Non-pigmented ciliary epithelial cell (primary cell): ENCODE measurements at places on chromosomes 13 and 19.

GRCh38 chr13:45016792-45017425 is 27.6 kb downstream of the GPALPP1 start:
- no peak for DNase-seq

- DNase-seq = no peak
Measured at GRCh38 chr13:77480066-77480465, 55.4 kb upstream of the SCEL start.

DNA sequence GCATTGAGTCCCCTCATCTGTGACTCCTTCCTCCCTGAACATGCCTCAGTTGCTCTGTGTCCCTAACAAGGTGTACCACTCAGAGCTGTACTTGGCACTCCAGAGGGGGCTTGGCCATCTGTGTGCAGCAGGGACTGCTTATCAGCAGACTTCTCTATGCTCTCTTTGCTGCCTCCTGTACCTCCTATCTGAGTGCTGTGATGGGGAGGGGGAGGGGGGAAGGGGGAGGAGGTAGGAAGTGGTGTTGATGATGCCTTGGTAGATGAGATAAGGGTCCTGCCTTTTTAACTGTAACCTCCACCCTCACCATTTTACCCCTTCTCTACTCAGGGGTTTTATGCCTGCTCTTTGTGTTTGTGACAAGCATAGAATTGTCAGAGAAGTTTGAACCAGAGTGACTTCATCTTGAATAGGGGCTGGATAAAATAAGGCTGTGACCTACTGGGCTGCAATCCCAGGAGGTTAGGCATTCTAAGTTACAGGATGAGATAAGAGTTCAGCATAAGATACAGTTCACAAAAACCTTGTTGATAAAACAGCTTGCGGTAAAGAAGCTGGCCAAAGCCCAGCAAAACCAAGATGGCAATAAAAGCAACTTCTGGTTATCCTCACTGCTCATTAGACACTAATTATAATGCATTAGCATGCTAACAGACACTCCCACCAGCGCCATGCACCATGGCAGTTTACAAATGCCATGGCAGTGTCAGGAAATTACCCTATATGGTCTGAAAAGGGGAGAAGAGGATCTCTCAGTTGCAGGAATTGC is 13.2 kb downstream of the PCDH8 start:
- no peak for DNase-seq

- DNase-seq = no peak
Measured at GRCh38 chr13:50598338-50598737, 245.2 kb downstream of the DLEU7 start.

GRCh38 chr13:40145139-40145538 is 489.7 kb downstream of the COG6 start:
- DNase-seq = no peak

GRCh38 chr13:27920677-27921420 is 1.0 kb downstream of the PDX1 start:
- DNase-seq = no peak

- DNase-seq = no peak
Measured at GRCh38 chr13:33797622-33798021, 20.3 kb upstream of the RFC3 start.

DNA sequence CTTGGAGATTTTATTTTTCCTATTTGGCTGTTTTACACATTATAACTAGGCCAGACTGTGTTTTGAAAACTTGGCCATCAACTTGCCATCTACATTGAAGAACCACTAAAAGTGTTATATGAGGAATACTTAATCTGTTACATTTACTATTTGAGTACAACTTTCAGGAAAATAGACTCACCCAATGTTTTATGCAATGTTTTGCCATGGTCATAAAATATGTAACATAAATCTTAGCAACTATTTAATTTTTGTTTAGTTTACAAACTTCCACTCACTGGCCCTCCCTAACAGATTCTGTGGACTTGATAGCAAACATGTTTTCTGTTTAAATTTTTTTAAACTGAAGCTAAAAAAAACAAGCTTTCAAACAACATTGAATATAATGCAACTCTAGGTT is 23.7 kb upstream of the TRPC4 start:
- no peak for DNase-seq

- DNase-seq = no peak
Measured at GRCh38 chr13:30346153-30346788, 38.9 kb upstream of the KATNAL1 start.

GRCh38 chr13:41970022-41970421 is 9.1 kb upstream of the VWA8 start:
- DNase-seq = no peak

- no peak for DNase-seq
Measured at GRCh38 chr19:27742041-27742440, 1470.9 kb downstream of the UQCRFS1 start.

GRCh38 chr19:56403764-56404704 is at the start of gene ZNF583:
TSS of gene ZNF583 (plus strand) at chr19:56404332. CDS start at chr19:56407115, 2,783 bp downstream.
- peak; percentile 90 for DNase-seq

- DNase-seq = no peak
Measured at GRCh38 chr13:95955255-95955654, 97.9 kb downstream of the UGGT2 start.

GRCh38 chr13:59461411-59461810 is 702.3 kb downstream of the DIAPH3 start:
- no peak for DNase-seq

DNA sequence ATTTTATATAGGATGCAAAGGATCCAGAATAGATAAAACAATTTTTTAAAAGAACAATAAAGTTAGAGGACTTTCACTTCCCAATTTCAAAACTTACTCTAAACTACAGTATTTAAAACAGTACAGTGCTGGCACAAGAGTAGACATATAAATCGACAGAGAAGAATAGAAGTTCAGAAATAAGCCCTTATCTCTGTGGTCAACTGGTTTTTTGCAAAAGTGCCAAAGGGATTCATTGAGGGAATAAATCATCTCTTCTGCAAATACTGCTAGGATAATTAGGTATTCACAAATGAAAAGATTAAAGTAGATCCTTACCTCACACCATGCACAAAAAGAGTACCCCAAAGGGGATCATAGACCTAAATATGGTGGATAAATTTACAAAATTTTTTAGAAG is 431.0 kb upstream of the HTR2A start:
- DNase-seq = no peak

DNA sequence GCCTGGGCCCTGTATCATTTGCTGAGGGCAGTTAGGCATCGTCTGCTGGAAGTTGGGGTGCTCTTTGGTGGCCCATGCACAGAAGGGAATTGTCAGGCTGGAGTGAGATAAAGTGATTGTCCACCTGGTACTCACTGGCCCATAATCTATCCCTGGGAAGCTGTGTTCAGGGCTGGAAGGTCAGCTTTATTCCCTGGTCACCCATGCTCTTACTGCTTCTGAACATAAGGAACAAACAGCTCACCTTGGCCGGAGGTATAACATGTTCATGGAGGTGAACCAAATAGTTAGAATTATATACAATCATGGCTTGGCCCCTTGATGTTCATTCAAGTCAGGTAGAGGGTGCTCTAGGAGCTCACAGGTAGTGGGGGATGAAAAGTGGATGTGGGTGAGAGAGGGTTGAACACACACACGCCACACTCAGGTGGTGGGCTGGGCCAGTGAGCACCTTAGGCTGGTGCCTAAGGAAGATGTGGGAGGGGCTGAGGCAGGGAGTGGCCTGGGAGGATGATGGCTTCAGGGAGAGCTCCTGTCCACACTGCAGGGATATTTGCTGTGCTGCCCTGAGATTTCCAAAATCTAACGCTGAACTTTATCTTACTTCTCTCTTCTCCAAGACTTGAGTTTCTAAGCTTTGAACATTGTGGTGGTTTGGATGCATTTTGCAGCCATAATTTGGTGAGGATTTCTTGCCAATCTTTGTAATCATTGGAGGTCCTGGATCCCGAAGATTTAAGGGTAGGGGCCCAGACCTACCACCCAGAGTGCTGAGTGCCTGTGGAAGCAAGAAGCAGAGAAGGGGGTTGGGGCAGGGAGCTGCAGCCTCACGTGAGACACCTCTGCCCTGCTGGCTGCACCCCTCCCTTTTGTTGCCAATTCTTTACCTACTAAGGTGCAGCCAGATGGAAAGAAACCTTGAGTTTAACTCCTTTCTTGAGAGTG is 420.6 kb downstream of the ZNF536 start:
- no peak for DNase-seq

DNA sequence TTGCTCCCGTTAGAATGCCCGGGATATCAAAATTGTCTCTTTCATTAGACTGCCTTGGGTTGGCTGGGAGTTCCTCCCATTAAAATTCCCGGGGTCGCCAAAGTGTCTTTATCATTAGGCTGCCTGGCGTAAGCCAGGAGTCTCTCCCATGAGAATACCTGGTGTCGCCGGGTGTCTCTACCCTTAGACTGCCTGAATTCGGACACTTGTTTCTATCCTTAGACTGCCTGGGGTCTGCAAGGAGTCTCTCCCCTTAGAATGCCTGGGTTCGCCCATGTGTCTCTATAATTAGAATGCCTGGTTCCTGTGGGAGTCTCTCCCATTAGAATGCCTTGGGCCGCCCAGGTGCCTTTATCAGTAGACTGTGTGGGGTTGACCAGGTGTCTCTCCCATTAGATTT is 1538.2 kb downstream of the UQCRFS1 start:
- no peak for DNase-seq

GRCh38 chr13:20161951-20162300 is 1.1 kb upstream of the GJA3 start:
- DNase-seq = no peak

GRCh38 chr19:14580623-14581237 is 2.2 kb upstream of the CLEC17A start:
- DNase-seq = no peak

DNA sequence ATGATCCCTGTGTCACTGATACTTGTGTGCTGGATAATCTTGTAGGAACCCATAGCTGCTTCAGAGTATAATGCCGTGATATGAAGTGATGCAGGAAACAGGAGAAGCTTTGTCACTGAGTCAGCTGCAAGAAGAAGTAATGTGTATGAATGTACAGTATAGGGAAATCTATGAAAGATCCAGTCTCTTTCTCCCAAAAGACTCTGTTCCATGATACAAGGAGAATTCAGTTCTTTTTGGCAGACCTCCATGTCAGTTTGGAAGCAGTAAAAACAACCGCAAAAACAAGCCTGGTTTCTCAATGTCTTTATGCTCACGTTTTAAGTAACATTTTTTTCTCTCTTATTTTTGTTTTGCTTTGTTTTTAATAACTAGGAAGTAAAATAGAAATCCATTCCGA is 33.9 kb downstream of the PCDH17 start:
- DNase-seq = no peak
